Stimulated activated CD4-positive, alpha-beta T cell treated with anti-CD3 and anti-CD28 coated beads, Interleukin-1b, Interleukin-23, amount 100 ng/mL, for 4 hours (primary cell): ENCODE measurements at places on chromosomes 6 and 20.

DNA sequence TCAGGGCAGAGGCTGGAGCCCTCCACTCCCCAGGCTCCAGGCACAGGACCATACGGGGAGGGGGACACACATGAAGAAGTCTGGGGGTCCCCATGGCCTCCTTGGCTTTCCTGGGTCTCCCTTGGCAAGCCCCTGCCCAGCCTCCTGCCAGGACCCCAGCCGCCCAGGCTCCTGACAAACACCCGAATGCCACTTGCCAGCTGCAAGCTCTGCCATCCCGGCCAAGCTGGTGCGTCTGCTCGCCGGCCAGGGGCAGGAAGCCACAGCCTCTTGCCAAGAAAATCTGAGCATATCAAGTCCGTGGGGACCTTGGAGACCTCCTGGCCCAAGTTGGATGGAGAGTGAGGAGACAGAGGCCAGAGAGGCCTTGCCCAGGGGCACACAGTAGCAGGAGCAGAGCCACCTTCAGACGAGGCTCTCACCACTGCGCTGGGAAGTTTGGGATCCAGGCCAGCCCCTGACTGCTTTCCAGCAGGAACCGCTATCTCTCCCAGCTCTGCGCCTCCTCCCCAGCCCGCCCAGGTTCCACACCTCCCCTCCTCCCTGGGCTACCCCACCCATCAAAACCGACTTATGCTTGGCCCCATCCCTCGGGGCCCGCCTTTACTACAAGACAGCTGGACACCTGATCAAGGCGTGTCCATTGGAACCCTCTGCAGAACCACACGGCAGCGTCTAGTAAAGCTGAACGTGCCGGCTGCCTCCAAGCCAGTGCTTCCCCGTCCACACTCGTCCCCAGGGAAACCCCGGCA is 80.2 kb downstream of the GRM4 start:
- no peak for DNase-seq

DNA sequence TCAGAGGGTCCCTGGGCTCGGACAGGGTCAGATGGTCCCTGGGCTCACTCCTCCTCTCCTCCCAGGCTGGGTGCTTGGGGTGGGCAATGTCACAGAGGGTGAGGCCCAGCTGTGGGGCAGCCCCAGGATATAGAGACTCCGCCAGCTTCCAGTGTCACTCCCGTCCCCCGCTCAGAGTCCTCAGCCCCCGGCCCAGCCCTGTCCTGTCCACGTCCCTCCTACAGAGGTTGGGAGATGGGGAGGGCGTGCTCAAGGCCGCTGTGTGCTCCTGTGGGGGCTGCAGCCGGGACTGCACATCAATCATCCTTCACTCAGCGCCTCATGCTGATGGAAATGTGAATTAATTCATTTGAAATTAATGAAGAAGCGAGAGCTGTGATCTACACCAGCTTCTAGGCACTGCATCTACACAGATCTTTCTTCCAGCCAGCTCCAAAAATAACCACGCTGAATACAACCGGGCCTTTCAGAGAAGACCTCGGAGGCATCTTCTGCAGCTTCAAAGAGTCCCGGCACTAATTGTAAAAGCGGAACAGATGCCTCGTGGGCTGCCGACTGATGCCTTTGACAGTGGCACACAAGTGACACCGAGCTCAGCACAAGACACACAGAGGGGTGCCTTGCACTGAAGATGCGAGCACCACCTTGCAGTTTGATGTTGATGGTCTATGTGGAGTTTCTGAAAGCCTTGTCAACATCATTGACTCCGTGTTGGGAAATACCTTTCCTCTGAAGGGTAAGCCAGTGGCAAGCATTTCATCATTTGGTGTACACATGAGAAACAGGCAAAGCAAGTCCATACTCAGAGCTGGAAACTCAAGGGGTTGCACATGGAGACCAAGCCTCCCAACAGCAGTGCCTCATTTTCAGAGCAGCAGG is 39.3 kb downstream of the DACT2 start:
- no peak for DNase-seq

- no peak for DNase-seq
Observed at GRCh38 chr20:6819599-6819998, 52.1 kb downstream of the BMP2 start.

DNA sequence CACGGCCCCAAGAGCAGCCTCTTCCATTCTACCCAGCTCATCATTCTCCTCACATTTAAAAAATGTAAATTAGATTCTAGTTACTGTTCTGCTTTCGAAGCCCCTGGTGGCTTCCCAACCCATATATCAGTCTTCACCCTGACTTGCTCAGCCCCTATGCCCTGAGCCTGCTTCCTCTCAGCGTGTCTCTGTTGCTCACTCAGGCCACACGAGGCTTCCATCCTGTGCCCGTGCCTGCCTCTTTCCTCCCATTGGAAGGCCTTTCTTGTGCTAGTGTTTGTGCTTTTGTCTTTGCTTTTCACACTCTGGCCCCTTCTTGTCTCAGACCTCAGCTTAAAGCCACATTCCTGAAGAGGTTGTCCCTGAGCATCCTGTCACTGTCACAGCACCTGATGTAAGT is 78.1 kb downstream of the AFDN start:
- DNase-seq, result no peak

DNA sequence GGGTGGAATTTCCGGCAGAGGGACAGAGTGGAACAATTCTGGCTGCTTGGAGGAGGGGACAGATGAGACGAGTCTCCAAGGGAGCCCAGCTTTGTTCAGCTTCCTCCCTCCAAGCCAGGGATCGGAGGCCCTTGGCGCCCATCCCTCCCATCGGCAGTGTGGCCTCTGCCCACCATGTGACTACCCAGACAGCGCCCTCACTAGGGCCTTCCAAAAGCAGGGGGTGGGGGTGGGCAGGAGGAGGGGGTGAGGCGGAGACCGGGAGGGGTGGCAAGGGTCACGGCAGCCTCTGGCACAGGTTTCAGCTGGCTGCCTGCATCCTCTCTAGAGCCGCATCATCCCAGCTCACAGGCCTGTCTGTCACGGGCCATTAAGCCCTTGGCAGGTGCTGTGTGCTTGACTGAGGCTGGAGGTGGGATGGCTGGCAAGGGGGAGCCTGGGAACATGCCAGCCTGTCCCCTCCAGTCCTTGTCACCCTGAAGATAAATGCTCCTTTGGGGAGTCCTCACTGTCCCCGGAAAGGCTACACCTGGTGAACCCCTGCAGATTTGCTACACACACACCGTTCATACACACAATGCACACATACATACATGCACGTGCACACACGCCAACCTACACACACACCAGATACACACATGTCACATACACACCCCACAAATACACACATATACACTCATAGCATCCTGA is 6.2 kb upstream of the FGD2 start:
- DNase-seq, result no peak

- DNase-seq, result no peak
Observed at GRCh38 chr6:5507131-5507681, 245.9 kb downstream of the FARS2 start.

DNA sequence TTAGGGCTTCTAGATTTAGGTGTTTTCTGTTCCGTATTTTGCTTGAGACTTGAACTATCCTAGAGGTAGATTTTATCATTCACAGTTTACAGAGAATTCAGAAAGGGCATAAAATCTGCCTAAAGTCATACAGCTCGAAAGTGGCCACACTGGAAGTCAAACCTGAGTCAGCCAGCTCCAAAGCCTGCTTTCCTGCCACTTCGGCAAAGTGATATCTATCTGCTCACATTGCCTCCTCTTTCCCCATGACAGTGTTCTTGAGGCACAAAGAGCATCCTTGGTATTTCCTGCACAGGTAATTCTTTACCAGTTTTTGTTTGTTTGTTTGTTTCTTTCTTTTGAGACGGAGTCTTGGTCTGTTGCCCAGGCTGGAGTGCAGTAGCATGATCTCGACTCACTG is 19.4 kb upstream of the SCUBE3 start:
- DNase-seq, result no peak

GRCh38 chr6:148617530-148617929 is 129.3 kb upstream of the UST start:
- DNase-seq, result no peak

GRCh38 chr6:7526755-7527154 is 14.7 kb upstream of the DSP start:
- no peak for DNase-seq

DNA sequence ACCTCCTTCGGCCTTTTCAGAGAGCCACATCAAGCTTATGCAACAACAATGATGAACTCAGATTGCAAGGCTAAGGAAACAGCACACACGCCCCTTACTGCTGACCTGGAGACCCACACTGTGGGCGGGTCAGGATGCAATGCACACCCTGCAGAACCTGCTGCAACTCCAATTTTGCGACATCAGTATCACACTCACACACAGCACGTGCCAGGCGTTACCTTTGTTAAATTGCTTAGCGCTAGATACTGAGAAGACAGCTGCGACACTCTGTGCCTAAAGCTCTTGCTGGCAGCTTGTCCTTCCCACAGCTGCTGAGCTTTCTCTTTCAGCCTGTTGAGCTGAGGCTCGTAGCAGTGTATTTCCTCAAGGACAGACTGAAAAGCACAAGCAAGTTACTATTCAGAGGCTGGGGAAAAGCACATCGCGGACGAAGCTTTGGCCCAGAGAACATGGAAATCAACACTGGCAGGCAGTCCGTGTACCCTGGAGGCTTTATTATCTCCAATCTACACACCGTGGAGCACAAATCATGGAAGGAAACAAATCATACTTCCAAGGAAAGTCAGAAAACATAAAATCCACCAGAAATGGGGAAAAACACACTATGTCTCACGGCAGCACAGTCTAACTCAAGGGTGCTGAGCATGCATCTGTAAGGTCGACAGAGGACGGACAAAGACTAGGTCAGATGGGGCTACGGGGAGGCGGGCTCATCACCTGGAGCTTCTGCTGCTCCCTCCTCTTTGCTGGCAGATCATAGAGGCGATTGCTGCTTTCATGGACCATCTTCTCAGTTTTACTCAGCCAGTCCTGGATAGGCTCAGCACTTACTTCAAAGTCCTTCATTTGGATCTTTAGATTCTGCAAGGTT is 268.2 kb downstream of the SYNE1 start:
- DNase-seq, result no peak

GRCh38 chr20:48054051-48054450 is 268.8 kb upstream of the SULF2 start:
- DNase-seq, result no peak

- no peak for DNase-seq
Observed at GRCh38 chr20:16385462-16385861, 187.8 kb downstream of the KIF16B start.

DNA sequence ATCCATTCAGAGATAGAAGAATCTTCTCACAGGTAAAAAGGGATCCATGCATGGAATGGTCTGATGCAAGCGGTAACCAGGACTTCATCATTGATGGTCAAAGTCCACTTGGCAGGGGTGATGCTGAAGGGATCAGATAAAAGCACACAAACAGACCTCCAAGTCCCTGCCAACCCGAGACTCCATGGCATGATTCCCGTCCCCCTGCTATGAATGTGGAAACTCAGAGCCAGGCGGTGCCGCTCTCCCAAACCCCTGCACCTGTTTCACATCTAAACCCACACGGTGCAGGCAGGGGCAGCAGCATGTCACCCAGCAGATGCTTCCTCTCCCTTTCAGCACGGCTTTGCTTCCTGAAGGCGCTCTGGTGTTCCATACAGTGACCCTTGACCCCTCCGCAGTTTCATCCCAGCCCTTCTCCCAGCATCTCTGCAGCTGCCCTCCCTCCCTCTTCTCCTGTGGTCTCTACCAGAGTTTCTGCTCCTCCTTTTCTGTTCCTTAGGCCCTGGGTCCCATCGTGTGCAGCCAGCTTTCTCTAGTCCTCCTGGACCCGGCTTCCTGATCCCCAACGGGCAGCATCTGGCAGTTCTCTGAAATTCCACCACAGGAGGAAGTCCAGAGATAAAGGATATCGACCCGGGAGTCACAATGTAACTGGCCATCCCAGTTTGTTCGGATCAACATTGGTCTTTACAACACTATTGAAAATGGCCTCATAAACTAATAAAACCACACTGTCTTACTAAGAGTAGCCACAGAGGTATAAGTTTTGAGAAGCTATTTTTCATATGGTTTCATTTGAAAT is 235.0 kb downstream of the TTLL2 start:
- DNase-seq, result no peak

GRCh38 chr6:88813045-88813444 is 150.4 kb downstream of the RNGTT start:
- no peak for DNase-seq

- DNase-seq, result no peak
Observed at GRCh38 chr6:30543821-30544220, 12.5 kb downstream of the GNL1 start.

DNA sequence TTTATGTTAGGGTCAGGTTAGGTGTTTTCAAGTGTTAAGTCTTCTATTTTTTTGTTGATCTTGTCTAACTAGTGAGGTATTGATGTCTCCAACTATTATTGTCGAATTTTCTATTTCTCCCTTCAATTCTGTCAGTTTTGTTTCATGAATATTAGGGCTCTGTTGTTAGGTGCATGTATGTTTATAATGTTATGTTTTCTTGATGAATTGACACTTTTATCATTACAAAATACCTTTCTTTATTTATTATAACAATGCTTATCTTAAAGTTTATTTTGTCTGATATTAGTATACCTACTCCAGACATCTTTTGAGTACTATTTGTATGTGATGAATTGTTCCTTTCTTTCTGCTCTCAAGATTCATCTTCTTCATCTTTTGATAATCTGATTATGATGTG is 12.9 kb upstream of the TRIM38 start:
- DNase-seq, result no peak

DNA sequence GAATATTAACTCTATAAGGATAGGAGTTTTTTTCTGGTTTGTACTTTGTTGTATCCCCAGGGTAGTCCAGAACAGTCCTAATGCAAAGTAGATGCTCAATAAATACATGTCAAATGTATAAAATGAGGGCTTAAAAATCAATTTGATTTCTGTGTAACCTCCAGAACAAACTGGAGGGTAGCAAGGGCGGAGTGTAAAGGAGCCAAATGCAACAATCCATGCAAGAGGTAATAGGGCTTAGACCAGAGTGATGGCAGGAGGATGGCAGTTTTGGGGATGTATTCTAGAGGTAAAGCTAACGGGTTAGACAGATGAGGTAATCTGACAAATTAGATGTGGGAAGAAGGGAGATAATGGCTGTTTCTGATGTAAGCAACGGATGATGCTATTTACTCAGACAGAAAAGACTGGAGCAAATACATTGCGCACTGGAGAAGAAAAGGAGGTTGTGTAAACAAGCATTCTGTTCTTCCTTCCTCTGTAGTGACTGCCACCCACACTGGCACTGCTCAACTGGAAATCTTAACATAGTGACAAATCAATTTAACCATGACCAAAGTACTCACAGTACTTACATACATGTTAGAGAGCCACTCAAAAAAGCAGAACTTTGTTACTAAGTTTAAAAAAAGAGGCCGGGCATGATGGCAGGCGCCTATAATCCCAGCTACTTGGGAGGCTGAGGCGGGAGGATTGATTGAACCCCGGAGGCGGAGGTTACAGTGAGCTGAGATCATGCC is 2.0 kb downstream of the ZNF318 start:
- DNase-seq, result no peak
